NCI-H748 treated with DMSO at 0.1 percent for 48 hours (cell line): ENCODE measurements at places on chromosomes 1 and 21.

DNA sequence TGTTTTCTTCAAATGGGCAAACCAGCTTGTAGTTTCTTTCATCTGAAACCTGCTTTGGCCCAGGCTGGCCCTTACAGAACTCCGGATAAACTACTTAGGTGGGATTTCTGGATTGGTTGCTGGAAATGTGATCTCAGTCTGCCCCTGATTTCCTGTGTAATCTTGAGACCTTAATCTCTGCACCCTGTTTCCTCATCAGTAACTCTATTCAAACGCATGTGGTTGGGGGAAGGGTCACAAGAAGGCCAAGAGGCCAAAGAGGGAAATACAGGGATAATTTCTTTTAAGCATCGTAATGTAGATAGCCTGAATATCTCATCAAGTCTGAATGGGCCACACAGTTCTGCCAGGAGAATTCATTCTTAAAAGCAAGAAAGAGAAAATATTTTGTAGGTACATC, 483.6 kb downstream of the LTN1 start:
- no peak for DNase-seq

- no peak for DNase-seq
These were observed 4.5 kb upstream of the ZNF697 start for GRCh38 chr1:119652587-119652986.

- DNase-seq = no peak
These were observed 1.5 kb downstream of the ZNF691 start for GRCh38 chr1:42847721-42848460.

- DNase-seq = no peak
These were observed 6.8 kb upstream of the PEAR1 start for GRCh38 chr1:156886583-156887281.

DNA sequence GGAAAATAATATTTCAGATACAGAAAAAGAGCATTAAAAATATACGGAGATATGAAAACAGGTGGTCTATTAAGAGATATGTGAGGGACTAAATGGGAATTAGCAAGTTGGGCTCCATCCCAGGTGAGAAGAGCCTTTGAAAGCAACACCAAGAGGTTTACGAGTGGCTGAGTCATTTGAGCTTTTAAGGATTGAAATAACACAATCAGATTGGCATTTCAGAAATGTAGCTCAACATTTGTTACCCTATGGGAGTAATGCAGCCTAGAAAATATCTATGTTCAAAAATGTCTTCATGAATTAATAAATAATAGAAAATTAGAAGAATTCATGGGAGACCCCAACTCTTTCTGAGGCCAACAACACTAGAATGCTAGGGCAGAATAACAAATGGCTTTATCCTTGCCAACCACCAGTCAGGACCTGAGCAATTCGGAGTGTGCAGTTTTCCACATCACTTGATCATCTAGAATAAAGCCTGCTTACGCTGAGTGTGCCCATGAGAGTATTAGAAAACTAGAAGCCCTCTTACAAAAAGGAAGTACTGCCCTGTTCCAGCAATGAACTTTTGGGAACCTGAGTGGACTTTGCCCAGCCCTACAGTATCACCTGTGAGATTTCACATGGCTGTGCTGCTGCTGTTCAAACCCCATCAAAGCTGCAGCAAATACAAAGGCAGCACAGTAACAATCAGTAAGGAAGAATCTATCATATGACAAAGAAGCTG, 538.0 kb upstream of the CAMK1G start:
- DNase-seq = no peak

DNA sequence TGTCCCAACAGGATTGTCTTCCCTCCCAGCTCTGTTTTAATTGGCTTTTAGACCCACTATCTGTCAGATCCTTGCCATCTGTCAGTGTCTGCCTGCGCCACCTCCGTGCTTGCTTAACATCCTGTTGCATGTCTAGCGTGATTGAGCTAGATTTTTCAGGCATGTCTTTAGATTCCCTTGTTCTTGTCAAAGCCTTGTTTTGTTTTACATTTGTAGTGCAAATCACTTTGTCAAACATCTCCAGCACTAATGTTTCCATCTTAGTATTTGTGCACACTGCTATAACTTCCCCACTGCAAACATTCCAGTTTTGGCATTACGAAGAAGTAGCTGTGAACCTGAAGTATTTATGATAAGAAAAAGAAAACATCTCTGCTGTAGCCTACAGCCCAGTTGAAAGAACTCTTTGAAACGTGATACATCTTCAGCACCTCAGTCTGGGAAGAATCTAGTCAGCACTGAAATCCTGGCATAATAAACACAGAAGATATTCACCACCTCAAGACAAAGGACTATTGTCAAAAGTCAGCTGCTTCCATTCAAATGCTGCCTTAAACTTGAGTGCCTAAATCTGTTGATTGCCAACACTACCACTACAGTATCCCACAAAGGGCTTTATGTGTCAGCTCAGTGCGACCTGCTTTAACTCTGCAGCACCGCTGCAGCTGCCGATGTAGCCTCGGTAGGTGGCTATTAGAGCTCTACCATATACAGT, 105.0 kb downstream of the FNBP1L start:
- no peak for DNase-seq

DNA sequence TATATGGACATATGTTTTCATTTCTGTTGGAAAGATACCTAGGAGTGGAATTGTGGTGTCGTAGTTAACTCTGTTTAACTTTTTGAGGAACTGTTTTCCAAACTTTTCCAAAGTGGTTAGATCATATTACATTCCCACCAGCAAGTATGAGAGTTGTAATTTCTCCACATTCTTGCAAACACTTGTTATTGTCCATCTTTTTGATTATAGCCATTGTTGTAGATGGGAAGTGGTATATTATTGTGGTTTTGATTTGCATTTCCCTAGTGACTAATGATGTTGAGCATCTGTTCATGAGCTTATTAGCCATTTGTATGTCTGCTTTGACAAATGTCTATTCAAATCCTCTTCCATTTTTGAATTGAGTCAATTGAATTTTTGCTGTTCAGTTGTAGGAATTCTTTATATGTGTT, 19.8 kb downstream of the CAMTA1 start:
- no peak for DNase-seq

DNA sequence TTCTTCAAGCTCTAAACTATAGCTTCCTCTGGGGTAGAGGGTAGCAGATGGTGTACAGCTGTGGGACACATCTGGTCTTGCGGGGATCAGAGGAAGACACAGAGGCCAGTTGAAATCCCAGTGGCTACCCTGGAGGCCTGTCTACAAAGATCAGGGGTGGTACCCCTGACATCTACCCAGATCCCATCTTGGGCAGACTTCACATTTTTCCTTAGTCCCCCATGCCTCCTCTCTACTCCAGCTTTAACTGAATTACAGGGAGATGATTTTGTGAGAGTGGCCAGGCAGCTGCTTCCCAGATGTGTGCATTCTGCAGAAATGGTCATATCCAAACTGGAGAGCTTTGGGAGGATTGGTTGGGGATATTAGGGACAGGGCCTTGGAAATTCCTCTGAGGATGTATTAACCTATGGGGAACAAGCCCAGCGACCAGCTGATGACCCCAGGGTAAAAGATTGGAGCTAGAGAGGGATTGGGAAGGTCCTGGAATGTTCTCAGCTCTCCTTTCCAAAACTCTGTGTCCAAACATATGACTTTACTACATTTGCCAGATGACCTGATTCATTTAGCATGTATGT, 9.6 kb upstream of the CD34 start:
- no peak for DNase-seq

- peak; percentile 85 for DNase-seq
These were observed 20.5 kb downstream of the MAPKAPK2 start for GRCh38 chr1:206705191-206705590.

- DNase-seq = peak; percentile 46
These were observed 39.6 kb upstream of the KANK4 start for GRCh38 chr1:62358665-62359373.

DNA sequence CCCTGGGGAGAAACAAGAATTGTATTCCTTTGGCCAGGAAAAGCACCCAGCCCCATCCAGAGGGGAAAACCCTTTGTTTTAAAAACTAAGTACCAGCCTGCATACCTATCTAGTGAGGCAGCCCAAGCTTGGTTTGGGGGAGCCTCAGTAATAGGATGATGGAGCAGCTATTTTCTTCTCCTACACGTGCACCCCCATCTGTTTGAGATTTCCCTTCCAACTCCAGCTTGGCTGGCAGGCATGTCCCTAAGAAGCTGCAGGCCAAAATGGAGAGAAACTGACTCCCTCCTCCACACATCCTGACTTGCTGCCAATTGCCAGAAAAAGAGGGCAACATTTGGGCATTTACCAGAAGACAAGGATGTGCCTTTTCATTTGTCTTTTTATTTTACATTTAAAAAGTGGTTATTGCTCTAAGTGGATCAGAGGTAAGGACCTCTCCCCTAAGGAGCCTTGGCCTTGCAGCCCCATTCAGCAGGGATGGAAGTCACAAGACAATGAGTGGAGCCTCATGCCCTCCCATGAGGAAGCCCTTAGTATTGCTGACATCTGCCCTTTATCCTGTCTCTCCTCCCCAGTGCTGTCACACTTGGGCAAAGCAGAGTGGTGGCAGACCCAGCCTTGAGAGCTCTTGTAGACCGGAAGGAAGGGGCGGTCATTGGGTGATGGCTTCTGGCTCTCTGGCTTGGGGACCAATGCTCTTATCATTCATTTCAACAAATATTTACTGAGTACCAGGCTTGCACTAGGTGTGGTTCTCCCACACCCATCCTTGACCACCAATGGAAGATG, 8.6 kb downstream of the FNDC5 start:
- DNase-seq = no peak

DNA sequence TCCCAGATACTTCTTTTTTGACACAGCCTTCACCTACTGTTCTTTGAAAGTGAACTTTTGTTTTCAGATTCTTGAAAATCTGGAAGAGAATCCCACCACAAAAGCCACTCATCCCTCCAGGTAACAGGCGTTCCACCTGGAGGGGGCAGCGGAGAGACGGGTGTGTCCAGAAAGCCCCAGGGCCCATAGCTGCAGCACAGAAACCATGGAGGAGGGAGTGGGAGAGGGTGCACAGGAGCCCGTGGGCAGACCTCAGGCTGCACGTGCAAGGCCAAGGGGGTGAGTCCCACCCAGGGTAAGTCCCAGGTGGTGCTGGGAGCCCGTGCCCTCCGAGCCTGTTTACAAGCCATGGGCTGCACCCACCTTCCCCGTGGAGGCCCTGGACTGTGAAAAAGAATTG, 86.5 kb downstream of the PSMG1 start:
- DNase-seq = no peak

DNA sequence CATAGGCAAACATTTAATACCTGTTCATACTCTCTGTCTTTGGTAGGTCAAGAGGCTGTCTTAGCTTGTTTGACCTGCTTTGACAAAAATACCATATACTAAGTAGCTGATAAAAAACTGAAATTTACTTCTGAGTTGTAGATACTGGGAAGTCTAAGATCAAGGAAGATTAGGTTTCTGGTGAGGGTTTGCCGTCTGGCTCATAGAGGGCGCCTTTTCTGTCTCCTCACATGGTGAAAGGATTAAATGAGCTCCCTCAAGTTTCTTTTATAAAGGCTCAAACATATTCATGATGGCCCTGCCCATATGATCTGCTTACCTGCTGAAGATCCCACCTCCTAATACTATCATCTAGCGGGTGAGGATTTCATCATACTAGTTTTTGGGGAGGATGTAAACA, 1076.1 kb upstream of the NCAM2 start:
- no peak for DNase-seq

DNA sequence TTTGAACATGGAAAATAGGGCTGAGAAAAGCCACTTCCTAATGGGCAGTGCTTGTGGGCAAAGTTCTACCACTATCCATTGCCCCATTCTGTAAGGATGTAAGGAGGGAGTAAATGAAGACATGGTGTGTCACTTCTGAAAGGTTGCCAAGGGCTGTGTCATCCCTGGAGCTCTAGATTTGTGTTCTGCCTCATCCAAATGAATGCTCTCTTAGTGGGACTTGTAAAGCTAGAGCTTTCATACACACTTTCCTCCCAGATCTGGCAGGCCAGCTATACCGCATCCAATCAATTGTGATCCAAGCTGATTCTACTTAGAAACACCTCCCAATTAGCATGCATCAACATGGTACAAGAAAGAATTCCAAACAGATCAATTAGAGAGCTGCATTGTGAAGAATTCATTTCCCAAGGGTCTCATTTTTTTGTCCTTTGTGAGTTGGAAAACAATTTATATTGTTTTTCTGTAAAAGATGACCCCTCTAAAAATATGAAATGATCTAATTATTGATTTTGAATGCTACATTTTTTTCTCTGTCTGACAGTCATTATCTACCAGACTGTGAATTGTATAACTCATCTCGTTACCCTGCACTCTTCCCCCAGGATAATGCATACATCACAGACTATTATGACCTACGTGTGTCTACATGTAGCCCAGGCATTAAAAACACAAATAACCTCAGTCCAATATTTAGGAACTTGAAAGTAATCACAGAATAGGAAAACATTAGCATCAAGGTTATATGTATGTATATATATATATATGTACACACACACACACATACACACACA, 117.1 kb upstream of the DUSP10 start:
- no peak for DNase-seq

DNA sequence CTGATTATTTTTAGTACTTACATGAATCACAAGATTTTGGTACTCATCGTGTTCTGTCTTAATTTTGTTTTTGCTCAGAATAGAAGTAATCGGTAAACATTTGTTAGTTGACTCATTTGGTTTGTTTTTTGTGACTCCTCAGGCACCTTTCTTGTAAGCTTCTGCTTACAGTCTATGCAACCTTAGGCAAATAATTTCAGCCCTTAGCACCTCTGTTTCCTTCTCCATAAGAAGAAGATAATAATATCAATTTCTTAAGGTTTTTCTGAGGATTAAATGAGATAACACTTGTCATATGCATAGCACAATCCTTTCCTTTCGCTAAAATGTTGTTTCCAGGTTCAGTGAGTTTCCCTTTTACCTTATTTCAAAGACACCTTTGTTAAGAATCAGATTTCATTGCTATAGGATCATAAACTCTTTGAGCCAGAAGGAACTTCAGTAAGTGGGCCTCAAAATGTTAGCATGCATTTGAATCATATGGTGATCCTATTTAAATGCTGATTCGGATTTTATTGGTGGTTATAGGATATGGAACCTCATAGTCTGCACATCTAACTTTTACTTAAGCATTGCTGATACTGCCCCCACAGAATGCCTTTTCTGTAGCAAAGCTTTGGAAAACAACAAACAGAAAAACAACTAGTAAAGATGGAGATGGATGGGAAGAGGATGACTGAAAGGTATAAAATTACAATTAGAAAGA, 272.7 kb upstream of the CACYBP start:
- DNase-seq = no peak

DNA sequence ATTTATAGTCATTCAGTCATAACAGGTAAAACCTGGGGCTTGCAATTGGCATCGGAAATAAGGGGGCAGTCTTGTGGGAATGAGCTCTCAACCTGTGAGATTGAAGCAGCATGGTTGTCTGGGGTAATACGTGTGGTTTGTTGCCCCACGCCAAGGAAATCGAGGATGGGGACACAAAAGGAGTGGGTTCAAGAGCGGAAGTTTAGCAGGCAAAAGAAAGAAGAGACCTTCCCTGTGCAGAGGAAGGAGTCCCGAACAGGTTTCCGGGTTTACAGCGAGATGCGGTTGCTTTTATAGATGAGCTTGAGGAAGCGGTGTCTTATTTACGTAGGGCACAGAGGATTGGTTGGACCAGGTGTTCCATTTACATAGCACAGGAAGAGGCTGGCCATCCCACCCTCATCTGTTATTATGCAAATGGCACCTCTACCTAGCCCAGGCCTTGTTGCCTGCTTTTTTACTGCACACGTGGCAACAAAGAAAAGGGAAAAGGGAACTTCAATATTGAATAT, 37.3 kb downstream of the IFNAR1 start:
- peak; percentile 94 for DNase-seq
